ENCODE measurements at places on chromosomes 2 and 18. TPM values are rescaled to one million over a fixed set of nuclear protein-coding genes. Genes with fewer than 3 reads are reported as not detected.

The IL37 gene
- not detected for total RNA-seq

The ABCG5 gene
- total RNA-seq, result not detected

The TEKT4 gene
- not detected for total RNA-seq

The PDE11A gene
- total RNA-seq, result 1.7 TPM

The SIX3 gene
- total RNA-seq, result not detected

The C18orf54 gene
- 35.0 TPM for total RNA-seq

The KIF1A gene
- 214 TPM for total RNA-seq

The IL36A gene
- total RNA-seq, result not detected

The UGT1A5 gene
- not detected for total RNA-seq

The ADAM23 gene
- 12.0 TPM for total RNA-seq

The CFAP65 gene
- 0.23 TPM for total RNA-seq

The RASGRP3 gene
- 0.69 TPM for total RNA-seq

All from GM23338 (cell line).